ENCODE measurements at places on chromosomes 5 and 9. TPM values are rescaled to one million over a fixed set of nuclear protein-coding genes. Genes with fewer than 3 reads are reported as not detected.

The CTXN3 gene
- total RNA-seq, result not detected

The SLC25A2 gene
- 0.29 TPM for total RNA-seq

The DEPDC1B gene
- 38.6 TPM for total RNA-seq

The CCDC152 gene
- total RNA-seq, result 2.7 TPM

The ARHGEF39 gene
- 11.9 TPM for total RNA-seq

The CDX1 gene
- not detected for total RNA-seq

The SMIM15 gene
- 70.5 TPM for total RNA-seq

The GRM6 gene
- total RNA-seq, result not detected

The FAM78A gene
- total RNA-seq, result 0.29 TPM

The FRRS1L gene
- 0.69 TPM for total RNA-seq

The TLR4 gene
- 1.7 TPM for total RNA-seq

The CYLC2 gene
- total RNA-seq, result not detected

The EQTN gene
- total RNA-seq, result not detected

The CHSY3 gene
- 2.5 TPM for total RNA-seq

The UIMC1 gene
- total RNA-seq, result 15.6 TPM

The CNTNAP3B gene
- 10.3 TPM for total RNA-seq

The RASGEF1C gene
- not detected for total RNA-seq
